ENCODE measurements at places on chromosomes 5 and 9. TPM values are rescaled to one million over a fixed set of nuclear protein-coding genes. Genes with fewer than 3 reads are reported as not detected.

DNA sequence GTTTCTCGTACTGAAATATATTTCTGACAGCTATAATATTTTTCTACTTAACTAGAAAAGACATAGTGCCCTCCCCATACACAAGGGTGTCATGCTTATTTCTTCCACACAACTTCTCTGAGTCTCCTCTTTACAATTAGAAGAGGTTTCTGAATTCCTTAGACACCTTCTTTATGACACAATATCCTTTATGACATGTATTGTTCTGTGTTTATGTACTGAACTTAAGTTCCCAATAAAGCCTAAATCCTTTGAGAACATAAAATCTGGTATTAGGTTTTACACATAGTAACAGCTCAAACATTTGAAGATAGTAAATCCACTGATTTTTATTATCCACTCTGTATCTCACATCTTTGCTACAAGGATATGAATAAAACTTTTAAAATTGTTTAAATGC, 32.5 kb downstream of the GRAMD2B start:
- no peak for DNase-seq

GRCh38 chr9:130535818-130536521, 43.4 kb upstream of the FUBP3 start:
- peak; percentile 51 for DNase-seq

DNA sequence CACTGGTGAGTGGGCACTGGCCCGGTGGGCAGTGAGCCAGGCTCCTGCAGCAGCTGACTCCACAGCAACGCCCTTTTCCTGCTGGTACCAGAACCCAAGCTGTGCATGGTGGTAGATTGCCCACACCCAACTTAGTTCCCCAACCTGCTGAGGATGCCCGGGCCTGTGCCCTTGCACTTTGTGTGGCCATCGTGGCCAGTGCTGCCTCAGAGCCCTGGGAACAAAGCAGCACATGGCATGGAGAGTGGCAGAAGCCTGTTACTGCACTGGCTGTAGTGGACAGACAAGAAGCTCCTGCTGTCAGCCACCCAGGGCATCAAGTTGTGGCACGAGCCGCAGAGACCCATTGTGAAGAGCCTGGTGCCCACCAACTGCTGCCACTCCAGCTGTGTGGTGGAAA, 612.9 kb downstream of the DNAH5 start:
- DNase-seq, result no peak

DNA sequence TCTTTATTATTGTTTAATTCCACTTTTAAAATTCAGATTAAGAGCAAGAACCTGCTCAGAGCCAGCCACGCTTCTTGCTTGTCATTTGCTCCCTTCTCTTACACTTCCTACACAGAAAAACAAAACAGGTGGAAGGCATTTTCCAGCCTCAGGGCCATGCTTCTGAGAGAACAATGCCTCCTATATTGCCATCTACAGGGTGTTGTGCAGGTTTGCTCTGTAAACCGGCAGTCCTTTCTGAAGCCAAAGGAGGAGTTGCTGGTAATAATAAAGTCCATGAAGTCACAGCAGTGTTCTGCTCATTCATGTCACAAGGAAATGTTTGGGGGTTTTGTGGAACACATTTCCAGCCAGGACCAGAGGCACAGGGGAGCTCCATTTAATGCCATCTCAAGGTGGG, 16.1 kb upstream of the PRLR start:
- DNase-seq, result peak; percentile 15

GRCh38 chr9:8234316-8234715, 434.7 kb upstream of the DMAC1 start:
- DNase-seq, result peak; percentile 87

GRCh38 chr9:92723801-92724323, 40.8 kb downstream of the BICD2 start:
- no peak for DNase-seq

DNA sequence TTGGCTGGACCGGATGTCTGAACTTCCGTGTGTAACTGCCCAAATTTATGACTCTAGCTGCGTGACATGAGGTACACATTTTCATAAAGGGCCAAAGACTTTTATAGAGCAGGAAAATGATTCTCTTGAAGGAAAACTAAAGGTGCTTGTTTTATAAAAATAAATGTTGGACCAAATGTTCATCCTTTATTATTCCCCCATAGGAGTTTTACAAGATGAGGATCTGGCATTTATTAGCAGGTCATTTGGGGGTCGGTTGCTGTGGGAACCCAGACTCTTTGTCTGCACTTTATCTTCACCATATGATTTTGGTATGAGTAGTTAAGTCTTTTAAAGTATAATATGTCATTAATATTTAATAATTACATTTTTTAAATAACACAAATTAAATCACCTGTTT, 571.2 kb downstream of the EFNA5 start:
- DNase-seq, result no peak

DNA sequence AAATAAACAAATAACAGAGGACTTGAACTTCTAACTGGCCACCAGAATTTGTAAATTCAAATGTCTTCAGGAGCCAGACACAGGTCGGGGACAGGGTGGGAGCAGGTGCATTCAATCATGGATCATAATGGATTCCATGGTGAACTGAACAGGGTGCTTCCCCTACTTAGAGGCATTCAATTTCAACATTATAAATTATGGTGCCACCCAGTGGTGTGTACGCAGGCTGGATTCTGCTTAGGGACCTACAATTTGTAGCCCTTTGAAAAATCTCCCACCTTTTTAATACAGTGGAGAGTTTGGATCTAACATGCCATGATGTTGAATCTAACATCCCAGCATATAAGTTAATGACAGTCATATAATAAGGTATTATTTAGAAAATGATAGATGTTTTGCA, 22.3 kb downstream of the KLF9 start:
- DNase-seq, result no peak

- DNase-seq, result peak; percentile 97
These were observed 1.7 kb upstream of the EFNA5 start for GRCh38 chr5:107672211-107673038.

DNA sequence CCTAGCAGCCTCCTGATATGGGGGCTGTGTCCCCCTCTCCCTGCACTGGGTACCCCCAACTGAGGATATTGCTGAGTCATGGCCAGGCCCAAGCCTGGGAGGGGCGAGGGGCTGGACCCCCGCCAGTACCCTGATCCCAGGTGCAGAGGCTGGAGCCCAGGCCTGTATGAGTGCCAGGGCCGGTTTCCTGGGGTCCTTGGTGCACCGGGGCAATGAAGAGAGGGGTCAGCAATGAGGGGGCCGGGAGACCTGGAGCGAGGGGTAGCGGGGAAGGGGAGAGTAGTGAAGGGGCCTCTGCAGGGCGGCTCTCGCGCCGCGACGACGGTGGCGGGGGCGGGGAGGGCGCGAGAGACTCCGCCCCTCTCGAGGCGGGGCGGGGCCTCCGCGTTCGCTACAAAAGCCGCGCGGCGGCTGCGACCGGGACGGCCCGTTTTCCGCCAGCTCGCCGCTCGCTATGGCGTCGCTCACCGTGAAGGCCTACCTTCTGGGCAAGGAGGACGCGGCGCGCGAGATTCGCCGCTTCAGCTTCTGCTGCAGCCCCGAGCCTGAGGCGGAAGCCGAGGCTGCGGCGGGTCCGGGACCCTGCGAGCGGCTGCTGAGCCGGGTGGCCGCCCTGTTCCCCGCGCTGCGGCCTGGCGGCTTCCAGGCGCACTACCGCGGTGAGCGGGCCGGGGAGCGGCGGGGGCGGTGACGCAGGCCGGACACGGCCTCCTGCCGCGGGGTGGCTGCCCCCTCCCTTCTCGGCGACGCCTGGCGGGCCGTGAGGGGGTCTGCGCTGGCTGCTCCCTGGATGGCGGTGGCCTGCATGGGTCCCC, at the start of gene SQSTM1:
TSS of gene SQSTM1 (plus strand) at position 423 of the 815 bp plus-strand sequence. CDS start at position 455, 32 bp downstream.
- peak; percentile 92 for DNase-seq

DNA sequence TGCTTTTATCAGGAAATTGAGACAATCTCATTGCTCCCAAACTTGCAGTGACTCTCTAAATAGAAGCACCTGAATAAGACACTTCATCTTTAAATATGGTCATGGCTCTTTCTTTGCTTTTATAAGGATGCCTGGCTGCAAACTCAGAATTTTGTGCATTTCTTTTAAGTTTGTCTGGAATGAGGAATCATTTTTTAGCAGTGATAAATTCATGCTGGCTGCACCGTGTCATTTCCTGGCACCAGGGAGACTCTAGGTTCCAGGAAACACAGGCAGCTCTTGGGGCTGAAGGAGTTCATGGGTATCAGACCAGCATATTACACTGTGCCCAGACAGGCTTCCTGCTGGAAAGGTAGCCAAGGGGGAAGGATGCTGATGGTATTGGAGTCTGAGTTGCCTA, 109.9 kb downstream of the NUDT12 start:
- DNase-seq, result no peak

DNA sequence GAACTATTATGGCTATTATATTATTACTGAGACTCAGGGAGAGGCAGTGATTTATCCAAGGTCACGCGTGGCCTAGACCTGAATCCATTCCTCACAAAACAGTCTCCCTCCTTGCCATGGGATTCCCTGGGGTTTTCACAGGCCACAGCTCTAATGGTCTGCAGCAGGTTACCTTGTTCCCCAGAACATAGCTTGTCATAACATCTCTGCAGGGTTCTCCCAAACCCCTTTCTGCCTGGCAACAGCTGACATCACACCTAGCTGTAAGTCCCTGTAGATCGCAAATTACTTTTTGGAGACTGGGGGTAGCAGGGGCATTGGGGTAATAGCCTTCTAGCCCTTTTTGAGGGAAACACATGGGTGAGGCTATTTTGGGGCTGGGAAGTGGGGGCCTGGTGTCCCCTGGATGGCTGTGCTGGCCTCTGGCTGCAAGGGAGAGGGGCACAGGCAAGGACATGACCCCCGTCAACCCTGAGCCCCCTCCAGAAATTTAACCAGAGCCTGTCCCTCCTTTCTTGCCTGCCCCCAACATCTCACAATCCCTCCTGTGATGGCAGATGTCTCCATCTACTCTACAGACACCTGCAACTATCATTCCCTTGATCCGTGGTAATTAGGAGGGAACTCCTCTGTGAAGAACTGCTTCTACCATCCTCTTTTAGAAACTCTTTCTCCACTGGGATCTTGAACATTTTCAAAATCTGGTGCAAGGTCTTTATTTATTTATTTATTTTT, 1.3 kb downstream of the CD74 start:
- peak; percentile 21 for DNase-seq

GRCh38 chr9:127981559-127982121, 851 bp upstream of the EEIG1 start:
- no peak for DNase-seq

- peak; percentile 71 for DNase-seq
These were observed 444.7 kb downstream of the HINT1 start for GRCh38 chr5:130720355-130720754.

DNA sequence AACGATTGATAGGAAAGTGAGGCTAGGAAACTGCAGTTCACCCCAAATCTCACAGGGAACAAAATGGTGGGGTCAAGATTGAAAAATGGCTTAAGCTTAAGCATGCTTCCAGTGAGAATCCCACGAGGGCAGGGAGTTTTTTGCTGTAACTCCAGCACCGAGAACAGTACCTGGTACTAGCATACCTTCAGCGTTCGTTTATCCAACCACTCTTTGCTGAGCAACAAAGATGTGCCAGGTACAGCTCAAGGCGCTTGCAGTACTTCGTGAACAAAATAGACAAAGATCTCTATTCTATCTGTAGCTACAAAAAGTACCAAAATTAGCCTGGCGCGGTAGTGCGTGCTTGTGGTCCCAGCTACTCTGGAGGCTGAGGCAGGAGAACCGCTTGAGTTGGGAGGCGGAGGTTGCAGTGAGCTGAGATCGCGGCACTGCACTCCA, 778 bp upstream of the PPP6C start:
- peak; percentile 19 for DNase-seq

DNA sequence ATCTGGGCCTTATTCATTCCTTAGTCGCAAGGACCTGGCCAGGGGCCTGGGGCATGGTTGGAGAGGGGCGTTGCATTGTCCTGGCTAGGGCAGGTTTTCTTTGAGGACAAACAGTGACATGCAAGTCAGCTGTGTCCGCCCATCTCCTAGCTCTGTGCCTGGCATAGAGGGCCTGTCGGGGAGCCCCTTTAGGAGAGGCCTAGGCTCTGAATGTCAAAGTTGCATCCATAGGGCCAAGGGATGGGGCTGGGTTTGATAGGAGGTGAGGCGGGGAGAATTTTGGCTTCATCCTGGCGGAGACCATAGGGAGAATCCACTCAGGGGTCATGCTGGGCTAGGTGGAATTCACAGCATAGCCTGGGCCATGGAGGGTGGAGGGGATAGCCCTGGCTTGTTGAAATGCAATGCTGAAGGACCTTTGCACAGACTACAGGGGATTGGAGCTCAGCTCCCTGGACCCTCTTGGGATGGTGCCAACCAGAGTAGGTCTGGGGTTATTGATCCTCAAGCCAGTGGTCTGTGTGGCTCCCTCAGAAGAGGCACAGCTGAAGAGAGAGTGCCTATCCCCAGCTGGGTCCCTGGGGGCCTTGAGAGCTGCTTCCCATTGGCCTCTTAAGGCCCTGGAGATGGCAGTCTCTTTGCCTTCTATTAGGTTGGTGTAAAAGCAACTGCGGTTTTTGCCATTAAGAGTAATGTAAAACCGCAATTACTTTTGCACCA, 104.0 kb downstream of the RGS3 start:
- DNase-seq, result no peak

GRCh38 chr5:60458666-60459065, 241.3 kb downstream of the DEPDC1B start:
- no peak for DNase-seq

DNA sequence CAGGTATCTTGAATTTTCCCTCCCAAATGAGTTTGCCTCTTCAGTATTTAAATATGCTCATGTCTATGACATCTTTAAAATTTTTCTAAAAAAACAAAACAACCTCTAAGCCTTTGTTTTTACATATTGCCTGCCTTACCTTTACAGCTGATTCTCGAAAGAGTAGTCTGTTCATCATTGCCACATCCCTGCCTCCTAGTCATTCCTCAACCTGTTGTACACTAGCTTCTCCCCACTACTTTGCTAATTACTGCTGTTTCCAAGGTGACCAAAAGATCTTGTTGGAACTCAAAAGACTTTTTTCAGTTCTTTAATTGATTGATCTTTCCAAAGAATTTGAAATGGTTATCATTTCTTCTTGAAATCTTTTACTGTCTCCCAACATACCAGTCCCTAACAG, 1.9 kb upstream of the NADK2 start:
- no peak for DNase-seq

Gene GPRIN1
- 0.67 TPM for total RNA-seq

Gene RNF180
- total RNA-seq, result 7.0 TPM

Gene IL9
- not detected for total RNA-seq

Gene INSL6
- total RNA-seq, result not detected

Gene IL6ST
- 54.6 TPM for total RNA-seq

Gene PCDHGA2
- total RNA-seq, result 0.71 TPM
